ENCODE measurements at places on chromosomes 2 and 18.

DNA sequence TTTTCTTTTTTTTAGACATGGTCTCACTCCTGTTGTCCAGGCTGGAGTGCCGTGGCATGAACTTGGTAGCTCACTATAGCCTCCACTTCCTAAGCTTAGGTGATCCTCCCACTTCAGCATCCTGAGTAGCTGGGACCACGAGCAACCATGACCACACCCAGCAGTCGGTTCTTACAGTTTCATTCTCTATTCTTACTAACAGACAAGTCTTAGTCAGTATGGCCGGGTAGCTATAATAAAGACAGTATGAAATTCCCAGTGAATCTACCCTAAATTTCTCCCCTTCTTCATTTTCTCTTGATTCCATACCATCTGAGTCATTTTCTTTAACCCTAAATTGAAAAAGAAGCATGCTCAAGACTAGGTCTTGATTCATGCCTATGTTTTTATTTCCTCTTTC is 775.3 kb upstream of the NRXN1 start:
- no peak for DNase-seq

- DNase-seq: no peak
These were observed 8.3 kb upstream of the IL1RN start for GRCh38 chr2:113119111-113119510.

GRCh38 chr2:237405605-237406004 is 8.4 kb downstream of the COL6A3 start:
- no peak for DNase-seq

DNA sequence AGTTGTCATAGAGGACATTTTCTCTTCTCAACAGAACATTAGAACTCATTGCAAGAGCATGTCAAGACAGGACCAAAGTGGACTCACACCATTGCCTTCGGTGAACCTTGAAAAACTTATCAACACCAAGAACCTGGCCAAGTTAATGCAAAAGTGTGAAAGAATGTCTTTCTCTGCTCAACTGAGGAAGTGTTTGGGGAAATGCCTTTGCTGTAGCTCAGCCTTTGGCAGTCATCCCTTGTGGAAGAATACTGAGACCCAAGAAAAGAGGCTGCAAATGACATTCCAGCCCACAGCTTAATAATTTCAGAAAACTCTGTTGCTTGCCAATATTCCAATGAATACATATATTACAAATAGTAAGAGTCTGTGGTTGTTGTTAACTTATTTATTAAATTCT is 728.8 kb upstream of the PIK3C3 start:
- peak; percentile 18 for DNase-seq

- no peak for DNase-seq
These were observed 65.9 kb upstream of the TMEM200C start for GRCh38 chr18:5961097-5961827.

GRCh38 chr2:239182981-239183791 is 217.6 kb downstream of the HDAC4 start:
- DNase-seq: no peak

GRCh38 chr2:179751163-179751809 is 110.1 kb downstream of the ZNF385B start:
- DNase-seq: peak; percentile 8

GRCh38 chr2:129892360-129892759 is 87.1 kb upstream of the RAB6C start:
- no peak for DNase-seq

DNA sequence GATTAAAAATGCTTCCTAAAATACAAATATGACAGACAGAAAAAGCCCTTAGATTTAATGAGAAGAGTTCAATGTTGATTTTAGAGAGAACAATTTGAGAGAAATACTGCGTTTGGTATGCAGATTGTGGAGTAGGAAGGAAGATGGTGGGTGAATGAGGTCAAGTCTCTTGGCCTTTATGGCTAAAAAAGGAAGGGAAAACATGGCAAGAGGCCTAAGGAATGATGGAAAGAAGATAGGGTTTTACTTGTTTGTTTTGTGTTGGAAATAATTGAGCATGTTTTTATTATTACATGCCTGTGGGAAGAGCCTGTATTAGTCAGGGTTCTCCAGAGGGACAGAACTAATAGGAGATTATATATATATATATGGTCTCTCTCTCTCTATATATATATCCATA is 318.1 kb downstream of the TRIB2 start:
- DNase-seq: peak; percentile 22

DNA sequence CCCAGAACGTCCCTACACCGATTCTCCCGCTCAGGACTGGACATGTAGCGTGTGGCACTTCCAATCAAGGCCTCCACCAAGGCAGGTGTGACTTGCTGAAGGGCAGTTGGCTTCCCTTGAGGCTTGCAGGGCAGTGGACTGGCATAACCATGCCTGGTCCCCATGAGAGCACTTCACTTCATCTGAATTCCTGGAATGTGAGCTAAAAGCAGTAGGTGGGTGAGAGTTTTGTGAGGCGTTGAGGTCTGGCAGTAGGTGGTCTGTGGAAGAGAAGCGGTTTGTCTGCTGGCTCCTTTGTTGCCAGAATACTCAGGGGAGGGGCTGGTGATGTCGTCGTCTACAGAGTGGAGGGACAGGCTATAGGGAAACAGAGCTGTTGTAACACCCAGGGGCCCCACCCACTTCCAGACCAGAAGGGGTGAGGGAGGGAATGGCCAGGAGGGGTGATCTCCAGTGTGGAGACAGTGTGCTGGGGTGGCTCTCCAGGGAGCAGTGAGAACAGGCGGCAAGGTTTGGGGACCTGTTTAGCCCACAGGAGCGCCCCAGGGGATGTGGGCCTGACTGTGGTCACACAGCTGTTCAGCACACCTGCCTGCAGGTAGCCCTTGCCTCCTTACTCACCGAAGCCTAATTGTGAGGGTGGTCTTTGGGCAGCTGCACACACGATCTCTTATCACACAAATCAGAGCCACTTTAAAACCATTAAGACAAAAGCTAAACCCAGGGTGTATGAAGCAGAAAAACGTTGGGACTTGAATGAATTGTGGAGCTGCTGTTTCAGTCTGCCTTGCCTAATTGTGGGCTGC is 21.5 kb upstream of the ALKAL2 start:
- no peak for DNase-seq

DNA sequence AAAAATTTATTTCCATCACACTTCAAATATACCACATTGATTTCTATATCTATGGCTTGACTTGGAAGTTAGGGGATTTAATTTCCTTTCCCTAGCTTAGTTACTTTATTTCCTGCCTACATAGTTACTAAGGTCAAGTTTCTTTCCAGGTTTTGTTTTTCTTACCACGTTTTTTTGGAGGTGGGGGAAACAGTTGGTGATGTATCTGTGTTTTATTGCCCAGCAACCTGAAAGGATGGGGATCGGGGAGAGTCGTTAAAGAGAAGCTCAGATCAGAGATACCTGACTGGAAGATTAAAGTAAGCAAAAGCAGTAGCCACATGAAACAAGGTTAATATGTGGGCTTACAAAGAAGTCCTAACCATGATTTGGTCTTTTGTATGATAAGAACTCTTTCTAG is 127.8 kb downstream of the OSBPL6 start:
- DNase-seq: no peak

GRCh38 chr2:112229348-112229747 is 25.5 kb downstream of the ZC3H8 start:
- no peak for DNase-seq

DNA sequence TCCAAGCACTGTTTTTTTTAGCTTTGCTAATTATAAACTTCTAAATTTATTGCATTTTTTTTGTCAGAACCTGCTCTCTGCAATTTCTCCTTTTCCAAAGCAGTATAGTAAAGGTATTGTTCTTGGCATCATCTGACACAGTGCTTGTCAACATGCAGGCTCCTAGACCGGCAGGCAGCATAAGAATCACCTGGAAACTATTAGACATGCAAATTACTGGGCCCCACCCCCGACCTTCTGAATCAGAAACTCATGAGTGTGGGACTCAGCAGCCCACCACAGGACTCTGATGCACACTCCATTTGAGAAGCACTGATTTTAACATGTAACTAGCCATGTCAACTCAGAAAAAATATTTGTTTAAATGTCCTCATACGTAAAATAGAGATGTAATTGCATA is 551.1 kb upstream of the CELF4 start:
- DNase-seq: no peak

DNA sequence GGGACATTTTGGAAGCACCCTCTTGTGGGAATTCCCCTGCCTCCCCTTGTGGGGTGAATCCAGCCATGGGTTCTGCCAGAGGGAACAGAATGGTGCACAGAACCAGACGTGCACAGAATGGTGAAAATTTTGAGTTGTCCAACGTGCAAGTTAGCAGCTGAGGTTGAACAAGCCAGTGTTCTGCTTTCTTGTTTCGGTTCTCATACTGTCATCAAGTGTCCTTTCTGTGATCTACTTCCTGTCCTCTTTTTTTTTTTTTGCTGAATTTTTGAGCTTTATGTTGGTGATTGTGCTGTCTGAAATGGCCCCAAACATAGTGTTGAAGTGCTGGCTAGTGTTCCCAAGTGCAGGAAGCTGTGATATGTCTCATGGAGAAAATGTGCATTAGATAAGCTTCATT is 21.5 kb upstream of the REEP1 start:
- DNase-seq: no peak

DNA sequence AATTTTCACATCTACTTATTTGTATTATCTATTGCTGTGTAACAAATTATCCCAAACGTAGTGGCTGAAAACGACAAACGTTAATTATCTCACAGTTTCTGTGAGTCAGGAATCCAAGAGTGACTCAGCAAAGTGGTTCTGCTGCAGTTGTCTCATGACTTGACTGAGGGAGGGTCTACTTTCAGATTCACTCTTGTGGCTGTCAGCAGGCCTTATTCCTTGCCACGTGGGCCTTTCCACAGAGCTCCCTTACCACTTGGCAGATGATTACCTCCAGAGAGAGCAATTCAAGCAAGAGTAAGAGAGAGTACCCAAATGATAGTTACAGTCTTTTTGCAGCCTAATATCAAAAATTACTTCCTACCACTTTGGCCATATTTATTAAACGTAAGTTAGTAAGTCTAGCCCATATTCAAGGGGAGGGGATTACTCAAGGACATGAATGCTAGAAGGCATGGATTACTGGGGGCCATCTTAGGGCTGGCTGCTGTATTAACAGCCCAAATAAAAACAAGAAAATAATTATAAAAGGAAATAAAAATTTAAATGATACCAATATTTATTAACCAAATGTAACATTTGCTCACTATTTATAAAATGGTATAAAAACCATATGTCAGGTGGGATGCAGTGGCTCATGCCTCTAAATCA is 48.7 kb upstream of the NBEAL1 start:
- peak; percentile 50 for DNase-seq

- no peak for DNase-seq
These were observed 38.7 kb upstream of the SLC1A4 start for GRCh38 chr2:64950226-64951160.

GRCh38 chr2:15223887-15224286 is 337.2 kb downstream of the NBAS start:
- DNase-seq: peak; percentile 62

GRCh38 chr18:64981915-64982314 is 768.9 kb upstream of the CDH7 start:
- no peak for DNase-seq

- DNase-seq: no peak
These were observed 134.2 kb upstream of the HNRNPA3 start for GRCh38 chr2:177078416-177078815.

GRCh38 chr18:33446604-33447003 is 6.1 kb upstream of the CCDC178 start:
- no peak for DNase-seq

GRCh38 chr18:51107082-51107481 is 77.1 kb downstream of the SMAD4 start:
- DNase-seq: no peak

DNA sequence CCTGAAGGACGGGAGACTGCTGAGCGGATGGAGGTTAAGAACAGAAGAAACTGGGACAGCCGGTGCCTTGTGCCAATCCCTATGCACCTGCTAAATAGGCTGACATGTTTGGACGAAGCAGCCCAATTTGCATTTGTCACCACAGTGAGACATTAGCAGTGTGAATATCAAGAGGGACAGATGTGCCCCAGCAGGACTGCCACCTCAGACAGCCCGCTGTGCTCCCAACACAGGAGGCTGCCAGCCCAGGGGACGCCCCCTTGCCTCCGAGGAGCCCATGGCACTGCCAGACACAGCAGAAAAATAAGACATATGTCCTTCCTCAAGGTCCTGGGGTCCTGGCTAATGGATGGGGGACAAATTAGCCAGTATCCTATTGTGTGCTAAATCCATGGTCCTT is 306.7 kb upstream of the POU3F3 start:
- no peak for DNase-seq

GRCh38 chr18:63348508-63349136 is 18.4 kb downstream of the KDSR start:
- no peak for DNase-seq

DNA sequence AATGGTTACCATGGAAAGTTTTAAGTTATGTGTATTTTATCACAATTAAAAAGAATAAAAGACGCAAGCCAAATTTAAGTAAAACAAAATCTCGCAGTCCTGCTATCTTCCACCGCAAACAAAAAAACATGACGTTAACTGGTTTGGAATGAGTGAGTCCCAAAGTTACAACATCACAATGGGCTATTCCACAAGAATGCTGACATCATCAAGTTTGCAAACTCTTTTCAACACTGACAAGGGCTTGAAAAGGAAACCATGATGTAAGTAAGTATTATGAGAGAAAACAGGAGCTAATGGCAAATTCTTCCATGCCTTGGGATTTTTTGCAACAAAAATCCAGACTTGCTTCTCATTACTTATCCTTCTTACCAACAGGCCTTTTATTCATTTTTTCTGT is 31.1 kb downstream of the SIGLEC15 start:
- DNase-seq: peak; percentile 88

GRCh38 chr18:59659508-59660170 is 37.6 kb downstream of the CCBE1 start:
- DNase-seq: no peak

- no peak for DNase-seq
These were observed 234.7 kb downstream of the TTC32 start for GRCh38 chr2:19667085-19667484.

- no peak for DNase-seq
These were observed 225.1 kb upstream of the LRRTM1 start for GRCh38 chr2:80529466-80530165.

DNA sequence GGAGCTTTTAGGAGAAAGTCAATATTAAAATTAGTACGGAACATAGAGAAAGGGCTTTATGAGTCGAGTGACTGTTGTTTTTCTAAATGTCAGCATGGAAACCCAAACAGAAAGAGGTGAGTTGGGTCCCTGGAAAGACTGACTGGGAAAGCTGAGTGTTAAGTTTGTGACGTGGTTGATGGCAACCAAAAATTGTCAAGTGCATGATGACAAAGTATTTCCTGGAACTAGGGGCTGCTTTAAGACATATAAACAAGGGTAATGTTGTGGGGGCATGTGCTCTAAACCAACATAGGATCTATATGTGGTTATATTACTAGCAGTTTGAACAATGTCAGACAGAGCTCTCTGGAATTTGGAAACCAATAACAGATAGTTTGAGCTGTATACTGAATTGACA is 50.9 kb upstream of the GPD2 start:
- no peak for DNase-seq

GRCh38 chr18:53664575-53664974 is 559.9 kb downstream of the MBD2 start:
- DNase-seq: no peak
